ENCODE measurements at places on chromosomes 13 and 19.
A peak's percentile ranks its signal among the peaks of the same experiment; 100 is the strongest.

GRCh38 chr13:109939180-109939579, 152.8 kb upstream of the IRS2 start:
- no peak for DNase-seq

DNA sequence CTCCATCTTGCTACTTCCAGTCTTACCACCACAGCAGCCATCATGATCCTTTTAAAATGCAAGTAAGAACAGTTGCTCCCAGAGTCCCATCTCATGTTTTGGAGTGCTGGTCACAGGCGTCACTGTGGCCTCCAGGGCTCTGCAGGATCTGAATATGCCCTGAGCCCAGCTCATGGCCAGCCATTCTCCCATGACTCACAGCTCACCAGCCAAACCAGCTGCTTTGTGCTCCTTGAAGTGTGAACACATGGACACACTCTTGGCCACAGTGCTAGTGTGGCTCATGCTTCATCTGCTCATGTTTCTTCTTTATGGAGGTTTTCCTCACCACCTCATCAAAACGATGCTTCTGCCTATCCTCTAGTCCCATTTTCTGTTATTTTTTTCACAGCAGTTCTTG, 466.5 kb downstream of the UQCRFS1 start:
- no peak for DNase-seq

GRCh38 chr13:111145506-111145905, 30.4 kb downstream of the ARHGEF7 start:
- no peak for DNase-seq

- peak; percentile 71 for DNase-seq
Measured at GRCh38 chr19:34145741-34146202, 26.5 kb upstream of the LSM14A start.

- no peak for DNase-seq
Measured at GRCh38 chr19:43490759-43491158, 13.8 kb downstream of the PHLDB3 start.

DNA sequence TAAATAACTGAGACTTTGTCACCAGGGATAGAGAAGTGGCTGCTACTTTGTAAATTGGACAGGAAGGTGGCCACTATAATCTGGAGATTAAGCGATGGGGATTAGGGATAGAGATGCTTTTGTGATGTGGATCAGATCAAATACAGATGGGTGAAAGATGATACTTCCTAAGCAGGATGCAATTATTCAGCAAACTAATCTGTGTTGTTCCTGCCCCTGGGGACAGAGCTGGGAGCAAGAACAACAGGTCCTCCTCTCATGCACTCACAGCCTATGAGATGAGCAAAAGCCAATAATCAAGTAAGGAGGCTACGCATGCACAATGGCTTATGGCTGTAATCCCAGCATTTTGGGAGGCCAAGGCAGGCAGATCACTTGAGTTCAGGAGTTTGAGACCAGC, 4.6 kb downstream of the RGL3 start:
- no peak for DNase-seq

DNA sequence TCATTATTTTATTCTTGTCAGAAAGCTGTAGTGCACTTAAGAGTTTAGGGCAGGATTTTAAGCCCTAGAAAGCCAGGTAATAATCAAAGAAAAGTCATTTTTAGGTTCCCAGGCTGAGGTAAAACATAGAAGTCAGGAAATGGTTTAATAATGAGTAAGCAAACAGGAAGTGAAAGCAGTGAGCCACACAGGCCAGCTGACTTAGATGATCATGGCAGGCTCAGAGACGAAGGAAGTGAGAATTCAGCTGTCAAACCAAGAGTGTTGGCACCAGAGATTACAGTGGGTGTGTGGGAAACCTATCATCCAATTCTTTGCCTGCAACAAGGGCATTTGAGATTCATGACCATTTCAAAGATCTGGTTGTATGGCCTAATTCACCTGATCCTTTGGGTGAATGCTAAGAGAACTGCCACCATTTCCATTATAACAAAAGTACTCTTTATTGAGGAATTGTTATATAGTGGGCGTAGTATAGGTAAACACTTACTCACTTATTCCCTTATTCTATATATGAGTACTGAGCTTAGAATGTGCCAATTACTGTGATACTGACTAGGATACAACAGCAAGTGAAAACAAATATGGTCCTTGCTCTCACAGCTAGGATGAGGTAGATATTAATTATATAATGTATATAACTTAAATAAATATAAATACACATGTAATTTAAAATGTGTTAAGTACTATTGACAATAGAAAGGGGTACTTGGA, 103.7 kb upstream of the EDNRB start:
- DNase-seq = peak; percentile 77

DNA sequence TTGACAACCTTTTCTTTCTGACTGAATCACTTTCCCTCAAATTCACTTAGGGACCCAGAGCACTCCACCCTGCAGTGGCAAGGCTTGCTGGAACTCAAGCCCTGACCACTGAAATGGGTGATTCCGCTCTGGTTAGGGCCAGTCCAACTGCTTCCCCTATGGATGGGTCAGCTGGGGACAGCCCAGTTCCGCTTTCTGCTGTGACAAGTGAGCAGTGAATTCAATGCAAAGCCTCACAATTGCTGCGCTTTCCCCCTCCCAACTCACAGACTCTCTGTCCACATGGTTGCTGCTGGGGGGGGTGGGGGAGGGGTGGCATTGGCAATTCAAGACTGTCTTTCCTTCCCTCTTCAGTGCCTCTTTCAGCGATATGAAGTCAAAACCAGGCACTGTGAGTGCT, 18.7 kb downstream of the CD70 start:
- DNase-seq = no peak

GRCh38 chr13:27489456-27489855, 39.1 kb upstream of the MTIF3 start:
- no peak for DNase-seq

- DNase-seq = no peak
Measured at GRCh38 chr19:15641901-15642491, 1.3 kb downstream of the CYP4F3 start.

GRCh38 chr13:33550885-33551284, 265.3 kb upstream of the STARD13 start:
- DNase-seq = no peak

DNA sequence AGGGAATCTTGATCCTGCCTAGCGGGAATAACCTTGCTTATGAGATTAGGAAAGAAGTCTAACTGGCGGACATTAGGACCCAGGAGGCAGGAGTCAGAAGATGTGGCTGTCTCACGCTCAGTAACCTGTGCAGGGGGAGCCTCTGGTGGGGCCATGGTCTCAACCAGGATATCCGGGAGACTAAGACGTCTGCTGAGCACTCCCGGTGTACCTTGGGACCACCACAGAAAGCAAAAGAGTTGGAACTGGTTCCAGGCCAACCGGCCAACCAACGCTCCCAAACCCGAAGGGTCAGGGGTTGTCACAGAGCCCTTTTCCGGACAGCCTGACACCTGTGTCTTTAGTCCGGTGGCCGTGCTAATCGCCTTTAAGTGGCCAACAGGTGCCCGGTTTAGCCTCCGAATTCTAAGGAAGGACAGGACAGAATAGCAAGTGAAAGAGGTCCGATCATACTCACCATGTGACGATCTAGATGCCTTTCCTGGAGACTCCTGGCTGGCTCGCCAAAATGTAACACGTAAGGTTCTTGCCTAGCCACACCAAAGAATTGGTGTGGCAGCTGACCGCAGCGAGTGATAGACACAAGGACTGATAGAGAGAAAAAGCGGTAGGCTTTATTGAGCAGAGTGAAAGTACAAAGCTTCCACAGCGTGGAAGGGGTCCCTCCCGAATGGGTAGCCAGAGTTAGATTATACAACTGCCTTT, 103.9 kb upstream of the DIAPH3 start:
- DNase-seq = no peak

- DNase-seq = no peak
Measured at GRCh38 chr19:19823916-19824315, 2.4 kb upstream of the ZNF506 start.

- DNase-seq = no peak
Measured at GRCh38 chr19:4061683-4062418, 4.8 kb downstream of the ZBTB7A start.

DNA sequence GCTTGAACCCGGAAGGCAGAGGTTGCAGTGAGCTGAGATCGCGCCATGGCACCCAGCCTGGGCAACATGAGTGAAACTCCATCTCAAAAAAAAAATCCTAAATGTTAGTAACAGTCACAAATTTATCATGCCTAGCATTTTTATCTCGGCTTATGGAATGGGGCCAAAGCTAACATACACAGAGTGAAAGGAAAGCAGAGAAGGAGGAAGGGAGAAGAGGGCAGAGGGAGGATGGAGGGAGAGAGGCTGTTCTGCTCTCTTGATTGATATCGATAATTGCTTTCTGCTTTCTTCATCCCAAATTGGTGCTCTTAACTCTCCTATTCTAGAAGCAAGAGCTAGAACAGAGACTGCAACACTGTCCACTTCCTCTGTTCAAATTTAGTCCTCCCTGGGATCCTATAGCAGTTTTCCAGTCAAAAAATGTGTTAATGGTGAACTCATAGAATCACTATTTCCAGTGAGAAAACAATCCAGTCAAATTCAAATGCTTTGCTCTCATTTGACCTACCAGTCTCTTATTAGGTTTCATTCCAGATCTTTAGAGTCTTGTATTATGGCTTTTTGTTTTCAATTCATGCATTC, 15.8 kb upstream of the TUBGCP3 start:
- no peak for DNase-seq

- DNase-seq = no peak
Measured at GRCh38 chr19:31147234-31147633, 202.0 kb downstream of the TSHZ3 start.

DNA sequence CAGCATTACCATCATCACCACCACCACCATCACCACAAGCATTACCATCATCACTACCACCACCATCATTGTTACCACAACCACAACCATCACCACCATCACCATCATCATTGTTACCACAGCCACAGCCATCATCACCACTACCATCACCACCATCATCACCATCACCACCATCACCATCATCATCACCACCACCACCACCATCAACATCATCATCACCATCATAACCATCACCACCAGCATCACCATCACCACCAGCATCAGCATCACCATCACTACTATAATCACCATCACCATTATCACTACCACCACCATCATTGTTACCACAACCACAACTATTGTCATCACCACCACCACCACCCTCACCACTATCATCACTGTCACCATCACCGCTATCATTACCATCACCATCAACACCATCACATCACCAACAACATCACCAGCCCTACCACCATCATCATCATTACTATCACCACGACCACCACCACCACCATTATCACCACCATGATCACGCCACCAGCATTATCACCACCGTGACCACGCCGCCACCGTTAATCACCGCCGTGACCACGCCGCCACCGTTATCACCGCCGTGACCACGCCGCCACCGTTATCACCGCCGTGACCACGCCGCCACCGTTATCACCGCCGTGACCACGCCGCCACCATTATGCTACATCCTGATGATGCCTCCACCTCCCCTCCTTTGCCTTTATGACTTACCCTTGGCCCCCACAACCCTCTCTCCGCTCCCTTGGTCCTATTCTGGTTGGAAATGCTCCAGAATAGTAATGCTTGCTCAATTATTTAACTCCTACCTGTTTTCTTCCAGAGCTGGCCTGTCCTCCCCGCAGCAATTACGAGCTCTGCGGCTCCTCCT, 10.0 kb upstream of the FXYD3 start:
- no peak for DNase-seq

GRCh38 chr19:17522988-17523872, 11.8 kb downstream of the PGLS start:
- DNase-seq = peak; percentile 83

GRCh38 chr19:49677901-49678674, 1.0 kb downstream of the PRMT1 start:
- peak; percentile 82 for DNase-seq

- no peak for DNase-seq
Measured at GRCh38 chr19:56740501-56740900, 68.9 kb upstream of the ZNF835 start.

DNA sequence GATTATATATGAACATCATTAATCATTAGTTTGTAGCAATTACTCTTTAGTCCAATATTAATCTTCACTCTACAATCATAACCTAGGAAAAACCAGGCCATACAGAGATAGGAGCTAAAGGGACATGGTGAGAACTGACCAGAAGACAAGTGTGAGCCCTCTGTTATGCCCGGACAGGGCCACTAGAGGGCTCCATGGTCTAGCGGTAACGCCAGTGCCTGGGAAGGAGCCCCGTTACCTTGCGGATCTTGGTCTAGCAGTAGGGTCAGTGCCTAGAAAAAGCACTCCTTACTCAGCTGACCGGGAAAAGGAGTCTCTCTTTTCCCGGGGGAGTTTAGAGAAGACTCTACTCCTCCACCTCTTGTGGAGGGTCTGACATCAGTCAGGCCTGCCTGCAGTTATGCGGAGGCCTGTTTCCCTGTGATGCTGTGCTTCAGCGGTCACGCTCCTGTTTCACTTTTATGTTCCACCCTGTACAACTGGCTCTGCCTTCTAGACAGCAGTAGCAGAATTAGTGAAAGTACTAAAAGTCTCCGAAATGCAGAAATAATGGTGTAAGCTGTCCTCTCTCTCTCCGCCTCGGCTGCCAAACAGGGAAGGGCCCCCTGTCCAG, 13.8 kb downstream of the OR7D4 start:
- peak; percentile 62 for DNase-seq

- DNase-seq = no peak
Measured at GRCh38 chr13:49225223-49226042, 5.3 kb downstream of the MLNR start.

GRCh38 chr13:101394605-101395004, 21.7 kb downstream of the NALCN start:
- no peak for DNase-seq

- DNase-seq = no peak
Measured at GRCh38 chr13:109810761-109811510, 24.6 kb upstream of the IRS2 start.

GRCh38 chr13:26541041-26541440, 16.4 kb upstream of the WASF3 start:
- no peak for DNase-seq

DNA sequence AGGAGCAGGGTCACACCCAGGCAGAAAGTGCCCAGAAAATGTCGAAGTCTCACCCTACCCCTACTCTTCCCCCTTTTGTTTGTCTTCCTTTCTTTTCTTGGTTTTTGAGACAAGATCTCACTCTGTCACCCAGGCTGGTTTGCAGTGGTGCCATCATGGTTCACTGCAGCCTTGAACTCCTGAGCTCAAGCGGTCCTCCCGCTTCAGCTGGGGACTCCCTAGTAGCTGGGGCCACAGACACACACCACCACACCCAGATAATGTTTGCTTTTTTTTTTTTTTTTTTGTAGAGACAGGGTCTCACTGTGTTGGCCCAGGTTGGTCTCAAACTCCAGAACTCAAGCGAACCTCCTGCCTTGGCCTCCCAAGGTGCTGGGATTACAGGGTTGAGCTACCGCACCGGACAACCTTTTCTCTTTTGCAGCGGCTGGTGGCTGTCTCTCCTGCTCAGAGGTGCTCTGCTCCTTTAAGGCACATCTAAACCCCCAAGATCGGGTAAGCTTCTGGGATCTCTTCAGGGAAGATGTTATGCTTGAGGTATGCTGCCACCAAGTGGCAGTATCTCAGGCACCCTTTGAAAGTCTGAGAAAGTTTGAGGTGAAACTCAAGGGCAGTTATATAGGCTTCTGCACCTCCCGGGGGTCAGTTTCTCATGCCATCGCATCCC, 22.4 kb upstream of the EBI3 start:
- DNase-seq = no peak

All from activated CD4-positive, alpha-beta T cell treated with anti-CD3 and anti-CD28 coated beads, Interleukin-2, Interleukin-4, amounts not matched to agents 100 ng/mL and 50 ng/mL, durations not matched to agents 16 hours and 8 hours (primary cell).